ENCODE measurements at places on chromosomes 6 and 20. TPM values are rescaled to one million over a fixed set of nuclear protein-coding genes. Genes with fewer than 3 reads are reported as not detected.

DNA sequence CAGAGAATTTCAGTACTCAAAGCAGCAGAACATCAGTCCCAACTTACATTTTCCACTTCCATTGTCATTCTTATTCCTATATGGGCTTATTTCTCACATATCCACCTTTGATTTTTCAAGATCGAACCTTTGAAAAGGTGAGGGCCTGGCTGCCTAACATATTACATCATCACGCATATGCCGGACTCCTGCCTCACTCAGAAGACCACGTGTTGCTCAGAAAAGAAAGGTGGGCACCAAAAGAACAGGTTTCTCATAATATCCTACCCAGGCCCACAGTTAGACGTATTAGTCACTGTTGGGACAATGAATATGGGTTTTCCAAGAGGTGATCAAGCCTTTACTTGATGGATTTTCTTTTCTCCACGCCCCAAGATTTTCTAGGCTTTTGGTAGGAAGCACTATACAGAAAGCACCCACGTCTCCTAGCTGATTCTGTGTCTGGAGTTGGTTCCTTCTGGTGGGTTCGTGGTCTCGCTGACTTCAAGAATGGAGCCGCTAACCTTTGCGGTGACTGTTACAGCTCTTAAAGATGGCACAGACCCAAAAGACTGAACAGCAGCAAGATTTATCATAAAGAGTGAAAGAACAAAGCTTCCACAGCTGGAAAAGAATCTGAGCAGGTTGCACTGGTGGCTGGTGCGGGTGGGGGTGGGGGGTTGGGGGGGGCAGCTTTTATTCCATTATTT, 168.9 kb downstream of the ATXN1 start:
- no peak for DNase-seq

- DNase-seq = no peak
Observed at GRCh38 chr6:131840441-131840840, 32.6 kb downstream of the ENPP1 start.

- DNase-seq = peak; percentile 77
Observed at GRCh38 chr6:157667211-157668008, 155.6 kb upstream of the SNX9 start.

- peak; percentile 35 for DNase-seq
Observed at GRCh38 chr6:53179961-53180651, 31.5 kb upstream of the GCM1 start.

GRCh38 chr6:170101281-170102035, 189.4 kb downstream of the DLL1 start:
- DNase-seq = no peak

DNA sequence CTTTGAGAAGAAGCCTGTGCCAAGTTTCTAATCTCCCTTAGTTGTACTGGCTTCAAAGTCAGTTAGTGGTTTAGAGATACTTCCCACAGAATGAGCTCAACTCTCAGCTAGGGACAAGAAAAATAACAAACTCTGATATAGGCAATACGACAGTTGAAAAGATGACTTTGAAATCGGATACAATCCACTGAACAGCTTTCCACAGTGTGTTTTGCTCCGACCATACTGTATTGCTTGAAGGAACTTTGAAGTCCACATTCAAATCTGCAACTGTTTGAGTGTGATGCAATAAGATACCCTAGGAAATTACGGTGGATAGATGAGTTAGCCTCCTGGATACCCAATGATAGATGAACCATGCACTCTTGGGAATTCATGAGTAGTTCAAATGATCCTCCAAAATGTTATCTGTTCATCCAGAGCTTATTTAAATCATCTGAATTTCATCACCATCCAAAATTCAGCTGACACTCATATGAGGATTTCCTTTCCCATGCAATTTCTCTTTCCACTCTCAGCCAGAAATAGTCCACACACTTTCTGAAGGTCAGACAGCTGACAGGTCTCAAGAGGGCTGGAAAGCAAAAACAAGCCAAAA, 443.8 kb downstream of the HAO1 start:
- no peak for DNase-seq

- DNase-seq = no peak
Observed at GRCh38 chr6:49052901-49053300, 410.2 kb downstream of the MMUT start.

DNA sequence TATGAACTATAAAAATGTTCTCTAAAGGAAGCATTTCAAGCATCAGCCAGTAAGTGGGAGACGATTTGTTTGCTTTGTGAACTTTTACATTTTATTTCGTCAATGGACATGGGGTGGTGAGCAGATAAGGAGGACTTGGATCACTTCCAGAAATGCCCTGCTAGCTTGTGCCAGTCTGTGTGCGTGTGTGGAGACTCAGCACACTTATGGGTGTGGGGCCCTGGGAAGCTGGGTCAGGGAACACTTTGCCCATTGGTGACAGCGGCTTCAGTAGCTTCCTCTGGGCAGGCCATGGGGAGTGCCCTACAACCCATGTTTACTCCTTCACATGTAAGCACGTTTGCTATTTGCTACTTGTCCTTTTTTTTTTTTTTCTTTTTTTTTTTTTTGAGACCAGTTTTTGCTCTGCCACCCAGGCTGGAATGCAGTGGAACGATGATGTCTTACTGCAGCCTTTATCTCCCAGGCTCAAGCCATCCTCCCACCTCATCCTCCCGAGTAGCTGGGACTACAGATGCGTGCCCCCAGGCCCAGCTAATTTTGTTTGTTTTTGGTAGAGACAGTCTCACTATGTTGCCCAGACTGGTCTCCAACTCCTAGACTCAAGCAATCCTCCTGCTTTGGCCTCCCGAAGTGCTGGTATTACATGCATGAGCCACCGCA, 24.2 kb downstream of the PRDM1 start:
- peak; percentile 19 for DNase-seq

GRCh38 chr6:162306616-162307015, 420.9 kb downstream of the PRKN start:
- no peak for DNase-seq

DNA sequence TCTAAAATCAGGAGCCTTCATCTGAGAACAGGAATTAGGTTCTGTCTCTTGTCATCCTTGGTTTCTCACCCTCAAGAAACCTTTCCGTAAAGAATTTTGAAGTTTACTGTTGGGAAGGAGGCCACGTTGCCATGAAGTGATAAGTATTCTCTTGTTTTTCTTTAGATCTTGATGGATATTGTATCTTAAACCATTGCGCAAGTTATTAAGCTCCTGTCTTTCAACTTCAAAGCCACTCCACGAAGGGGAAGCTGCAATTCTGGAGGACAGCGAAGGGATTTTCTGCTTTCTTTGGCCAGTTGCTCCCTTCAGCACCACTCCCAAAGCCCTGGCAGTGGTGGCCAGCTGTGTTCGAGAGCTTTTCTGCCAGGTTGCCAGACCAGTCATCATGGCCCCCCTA, 198.1 kb upstream of the EXOC2 start:
- DNase-seq = no peak

DNA sequence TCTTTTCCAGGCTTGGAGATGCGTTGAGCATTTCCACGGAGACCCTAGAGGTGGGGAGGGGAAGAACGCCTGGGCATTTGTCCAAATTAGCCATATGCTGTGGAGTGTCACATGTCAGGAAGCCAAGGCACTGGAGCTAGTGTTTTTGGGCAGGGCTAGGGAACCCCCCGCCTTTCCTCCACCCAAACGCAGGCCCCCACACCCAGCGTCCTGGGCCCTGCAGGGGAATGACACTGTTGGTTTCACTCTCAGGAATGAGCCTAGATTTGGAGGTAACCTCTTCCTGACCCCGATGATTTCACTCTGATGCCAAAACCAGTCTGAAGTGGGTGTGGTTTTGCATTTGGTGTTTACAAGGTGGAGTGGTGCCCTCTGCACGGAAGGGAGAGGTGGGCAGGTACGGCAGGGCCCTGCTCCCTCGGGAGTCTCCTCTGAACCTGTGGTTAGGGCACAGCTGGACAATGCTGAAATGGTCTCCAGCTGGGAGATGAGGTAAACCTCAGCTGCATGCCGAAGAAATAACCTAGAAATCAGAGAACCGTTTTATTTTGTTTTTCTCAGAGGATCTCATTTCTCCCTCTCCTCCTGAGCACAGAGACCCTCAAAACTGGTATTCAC, 29.5 kb downstream of the MTHFD1L start:
- DNase-seq = peak; percentile 31

- peak; percentile 73 for DNase-seq
Observed at GRCh38 chr6:42781796-42782688, at the start of gene BICRAL. Gene BICRAL (plus strand): TSS chr6:42782052. CDS start chr6:42822023, 39,971 bp downstream.

- no peak for DNase-seq
Observed at GRCh38 chr20:38970302-38970701, 8.2 kb downstream of the DHX35 start.

DNA sequence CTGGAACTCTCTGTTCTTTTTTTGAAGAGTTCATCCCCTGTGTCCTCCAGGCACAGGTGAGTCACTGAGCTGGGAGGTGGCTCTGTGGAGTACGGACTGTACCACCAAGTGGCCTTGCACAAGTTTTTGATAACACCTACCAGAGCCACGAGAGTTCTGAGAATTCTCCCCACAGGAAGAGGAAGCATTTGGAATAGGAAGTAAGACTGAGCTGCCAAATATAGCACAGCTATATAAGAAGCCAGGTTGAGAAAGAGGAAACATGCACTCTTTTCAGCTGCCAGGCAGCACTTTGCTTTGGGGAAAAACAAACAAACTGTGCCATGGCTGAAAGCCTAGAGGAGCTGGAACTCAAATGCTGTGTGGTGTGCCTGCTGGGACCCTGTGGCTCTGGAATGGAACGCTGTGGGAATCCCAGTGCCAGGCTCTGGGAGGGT, 70.8 kb upstream of the RIPOR2 start:
- DNase-seq = peak; percentile 69

DNA sequence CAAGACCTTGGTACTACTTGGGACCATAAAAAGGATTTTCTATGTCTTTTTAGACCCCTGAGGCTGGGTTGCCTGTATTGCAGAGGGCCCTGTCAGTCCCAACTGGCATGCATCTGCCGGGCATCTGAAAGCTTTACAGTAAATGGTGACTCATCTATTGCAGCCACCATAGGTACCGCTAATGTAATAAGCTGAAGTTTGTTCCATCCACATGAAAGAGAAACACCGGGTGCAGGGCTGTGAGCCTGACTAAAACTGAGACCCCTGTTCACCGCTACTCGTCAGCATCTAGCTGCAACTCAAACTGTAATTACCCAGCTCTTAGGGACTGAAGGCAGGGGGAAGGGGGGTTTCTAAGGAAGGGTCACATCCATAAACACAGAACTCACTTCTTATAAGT, 49.5 kb downstream of the TRERF1 start:
- DNase-seq = peak; percentile 16

- no peak for DNase-seq
Observed at GRCh38 chr6:20366082-20366830, 35.4 kb upstream of the E2F3 start.

DNA sequence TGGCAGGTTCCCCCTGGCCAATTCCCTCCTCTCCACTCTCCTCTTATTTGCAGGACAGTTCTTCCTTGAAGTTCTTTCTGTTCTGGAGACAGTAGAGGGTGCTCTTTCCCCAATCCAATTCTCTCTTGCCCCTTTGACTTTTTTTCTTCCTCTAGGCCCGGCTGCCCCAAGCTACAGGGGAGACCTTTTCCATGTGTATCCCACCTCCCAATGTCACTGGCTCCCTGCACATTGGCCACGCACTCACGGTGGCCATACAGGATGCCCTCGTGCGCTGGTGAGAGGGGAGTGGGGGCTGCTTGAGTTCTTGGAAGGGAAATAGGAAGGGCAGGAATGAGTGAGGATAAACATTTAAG, 1.5 kb downstream of the VARS2 start:
- DNase-seq = peak; percentile 74

- no peak for DNase-seq
Observed at GRCh38 chr6:131629651-131630050, 1.6 kb upstream of the MED23 start.

- no peak for DNase-seq
Observed at GRCh38 chr20:20887593-20888265, 175.3 kb upstream of the RALGAPA2 start.

DNA sequence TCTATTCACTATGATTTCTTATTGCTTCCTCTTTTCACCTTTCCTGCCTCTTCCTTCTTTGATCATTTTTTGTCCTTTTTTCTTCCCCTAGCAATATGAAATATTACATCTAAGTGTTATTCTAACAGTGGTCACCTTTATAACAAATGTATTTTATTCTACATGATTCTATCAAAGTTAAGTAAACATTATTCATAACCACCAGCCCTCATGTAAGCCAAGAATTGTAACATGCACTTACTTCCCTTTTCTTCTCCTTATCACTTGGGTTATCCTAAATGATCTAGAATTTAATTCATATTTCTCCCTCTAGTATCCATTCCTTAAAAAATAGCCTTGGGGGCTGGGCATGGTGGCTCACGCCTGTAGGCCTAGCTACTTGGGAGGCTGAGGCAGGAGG, 88.3 kb upstream of the SLC22A23 start:
- DNase-seq = no peak

DNA sequence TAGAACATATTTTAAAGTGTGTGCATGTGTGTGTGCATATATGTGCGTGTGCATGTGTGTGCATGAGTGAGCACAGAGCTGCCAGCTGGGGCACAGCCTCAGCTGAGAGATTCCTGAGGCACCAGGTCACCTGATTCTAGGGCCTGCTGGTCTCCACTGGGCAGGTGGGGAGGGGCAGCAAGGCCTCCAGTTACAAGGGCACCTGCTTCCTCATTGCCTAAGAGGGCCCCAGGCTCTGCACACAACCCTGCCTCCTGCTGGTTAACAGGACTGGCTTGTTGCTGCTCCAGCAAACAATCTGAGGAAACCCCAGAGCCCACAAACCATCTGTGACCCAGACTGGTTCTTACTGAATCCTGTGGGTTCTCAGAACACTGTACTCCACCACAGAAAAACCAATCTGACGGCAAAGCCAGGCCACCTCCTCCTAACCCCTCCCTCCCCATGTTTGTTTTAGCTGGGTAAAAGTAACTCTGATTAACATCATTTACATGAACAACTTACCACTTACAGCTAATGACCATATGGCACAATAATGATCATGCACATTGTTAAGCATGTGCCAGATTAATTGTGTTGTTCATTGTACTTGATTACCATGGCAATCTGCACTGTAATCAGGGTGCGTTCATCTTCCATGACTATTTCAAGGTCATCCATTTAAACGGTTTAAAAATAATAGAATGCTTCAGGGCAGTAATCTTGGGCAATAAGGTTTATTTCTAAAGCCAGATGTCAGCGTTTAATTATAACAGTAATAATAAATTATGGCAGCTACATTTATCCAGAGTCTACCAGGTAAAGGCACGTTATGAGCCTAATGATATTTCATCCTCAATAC, 23.1 kb upstream of the UBE2J1 start:
- peak; percentile 84 for DNase-seq

GRCh38 chr6:63926258-63926780, 290.7 kb downstream of the PHF3 start:
- DNase-seq = no peak

ELOVL4 gene
- 7.0 TPM for polyA plus RNA-seq

C20orf202 gene
- 0.84 TPM for polyA plus RNA-seq

HTR1E gene
- polyA plus RNA-seq = 4.3 TPM

IBTK gene
- polyA plus RNA-seq = 19.6 TPM

SLC12A5 gene
- polyA plus RNA-seq = 3.1 TPM

LYRM2 gene
- polyA plus RNA-seq = 66.3 TPM

SRMS gene
- not detected for polyA plus RNA-seq

DOK5 gene
- 9.8 TPM for polyA plus RNA-seq

PROKR2 gene
- polyA plus RNA-seq = not detected

SERPINB1 gene
- 56.5 TPM for polyA plus RNA-seq

Data from hepatocyte (in vitro differentiated cells).